ENCODE measurements at places on chromosomes 16 and 17. TPM values are rescaled to one million over a fixed set of nuclear protein-coding genes. Genes with fewer than 3 reads are reported as not detected.

KRTAP4-6 gene
- total RNA-seq: not detected

GTF3C1 gene
- 70.6 TPM for total RNA-seq

GALR2 gene
- total RNA-seq: 0.07 TPM

C1QTNF8 gene
- not detected for total RNA-seq

ZG16 gene
- total RNA-seq: not detected

EVPLL gene
- 0.11 TPM for total RNA-seq

UTP4 gene
- 50.6 TPM for total RNA-seq

TBX2 gene
- not detected for total RNA-seq

KPNB1 gene
- total RNA-seq: 313 TPM

GJD3 gene
- not detected for total RNA-seq

MRM1 gene
- 7.3 TPM for total RNA-seq

AGRP gene
- total RNA-seq: not detected

WNT9B gene
- total RNA-seq: not detected

ASGR1 gene
- total RNA-seq: 0.14 TPM

HOXB9 gene
- total RNA-seq: not detected

All from foreskin keratinocyte (primary cell).